ENCODE measurements at places on chromosomes 2 and 18.
A peak's percentile ranks its signal among the peaks of the same experiment; 100 is the strongest.

DNA sequence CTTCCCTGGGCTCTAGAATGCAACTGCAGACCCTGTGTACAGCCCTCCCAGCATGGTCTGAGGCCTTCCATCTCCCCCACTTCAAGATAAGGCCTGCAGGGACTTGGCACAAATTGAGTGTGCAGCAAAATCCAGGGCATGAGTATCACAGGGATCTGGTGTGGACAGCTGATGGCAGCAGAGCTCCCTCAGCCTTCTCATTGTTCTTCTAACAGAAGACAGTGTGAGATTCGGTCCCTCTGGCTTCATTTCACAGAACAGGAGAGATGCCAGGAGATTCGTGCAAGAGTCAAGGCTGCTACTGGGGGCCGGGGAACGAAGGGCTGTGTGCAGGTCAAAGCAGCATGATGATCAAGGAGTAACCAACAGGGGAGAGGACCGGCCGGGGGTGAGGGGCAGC lies 85.8 kb downstream of the UXS1 start:
- no peak for DNase-seq

GRCh38 chr2:191857259-191857805 lies 10.4 kb upstream of the CAVIN2 start:
- no peak for DNase-seq

GRCh38 chr18:76376225-76376624 lies 118.8 kb downstream of the ZNF516 start:
- DNase-seq = no peak

- no peak for DNase-seq
Observed at GRCh38 chr2:227890495-227891079, 19.2 kb downstream of the DAW1 start.

DNA sequence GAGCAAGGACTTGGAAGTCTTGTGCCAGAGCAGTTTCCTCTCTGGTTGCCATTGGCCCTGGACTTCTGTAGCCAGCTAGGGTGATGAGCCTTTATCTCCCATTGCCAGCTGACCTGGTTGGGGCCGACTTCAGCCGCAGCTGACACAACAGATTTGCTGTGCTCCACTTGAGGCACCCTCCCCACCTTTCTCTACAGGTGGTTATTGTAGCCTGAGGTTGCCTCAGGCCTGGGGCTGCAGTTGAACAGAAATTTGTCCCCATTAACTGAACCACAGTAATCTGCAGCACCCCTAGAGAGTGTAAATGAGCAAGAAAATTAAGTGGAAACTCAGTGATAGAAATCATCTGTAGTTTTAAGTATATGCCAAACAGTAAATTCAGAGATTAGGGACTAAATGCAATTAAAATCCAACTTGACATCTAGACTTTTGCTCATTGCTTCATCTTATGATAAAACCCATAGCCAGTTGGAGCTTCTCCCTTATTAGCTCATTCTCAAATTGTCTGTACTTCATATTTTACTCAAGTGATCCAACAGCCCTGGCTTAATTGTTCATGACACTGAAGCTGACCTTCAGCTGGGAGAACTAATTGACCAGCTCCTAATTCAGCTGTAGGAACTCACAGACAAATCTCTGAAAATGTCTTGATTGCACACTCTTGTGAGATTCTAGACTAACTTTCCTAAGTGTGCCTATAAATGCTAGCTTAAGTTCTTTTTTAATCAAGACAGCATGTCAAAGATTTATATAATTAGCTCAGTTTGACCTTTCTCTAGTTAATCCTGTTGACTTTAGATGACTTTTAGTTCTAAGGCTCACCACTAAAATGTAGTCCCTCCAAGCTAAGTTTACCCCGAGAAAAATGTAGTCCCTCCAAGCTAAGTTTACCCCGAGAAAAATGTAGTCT lies 48.9 kb downstream of the COPS8 start:
- no peak for DNase-seq

- DNase-seq = no peak
Observed at GRCh38 chr2:29462293-29462692, 347.1 kb downstream of the CLIP4 start.

DNA sequence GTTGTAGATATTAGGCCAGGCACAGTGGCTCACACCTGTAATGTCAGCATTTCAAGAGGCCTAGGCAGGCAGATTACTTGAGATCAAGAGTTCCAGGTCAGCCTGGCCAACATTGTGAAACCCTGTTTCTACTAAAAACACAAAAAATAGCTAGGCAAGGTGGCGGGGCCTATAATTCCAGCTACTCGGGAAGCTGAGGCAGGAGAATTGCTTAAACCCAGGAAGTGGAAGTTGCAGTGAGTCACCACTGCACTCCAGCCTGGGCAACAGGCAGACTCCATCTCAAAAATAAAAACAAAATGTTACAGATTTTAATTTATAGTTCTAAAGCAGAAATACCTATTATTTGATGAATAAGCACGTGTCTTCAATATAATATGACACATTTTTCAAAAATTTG lies 65.6 kb upstream of the UBXN4 start:
- no peak for DNase-seq

GRCh38 chr2:215476424-215476823 lies 40.6 kb upstream of the FN1 start:
- DNase-seq = no peak

DNA sequence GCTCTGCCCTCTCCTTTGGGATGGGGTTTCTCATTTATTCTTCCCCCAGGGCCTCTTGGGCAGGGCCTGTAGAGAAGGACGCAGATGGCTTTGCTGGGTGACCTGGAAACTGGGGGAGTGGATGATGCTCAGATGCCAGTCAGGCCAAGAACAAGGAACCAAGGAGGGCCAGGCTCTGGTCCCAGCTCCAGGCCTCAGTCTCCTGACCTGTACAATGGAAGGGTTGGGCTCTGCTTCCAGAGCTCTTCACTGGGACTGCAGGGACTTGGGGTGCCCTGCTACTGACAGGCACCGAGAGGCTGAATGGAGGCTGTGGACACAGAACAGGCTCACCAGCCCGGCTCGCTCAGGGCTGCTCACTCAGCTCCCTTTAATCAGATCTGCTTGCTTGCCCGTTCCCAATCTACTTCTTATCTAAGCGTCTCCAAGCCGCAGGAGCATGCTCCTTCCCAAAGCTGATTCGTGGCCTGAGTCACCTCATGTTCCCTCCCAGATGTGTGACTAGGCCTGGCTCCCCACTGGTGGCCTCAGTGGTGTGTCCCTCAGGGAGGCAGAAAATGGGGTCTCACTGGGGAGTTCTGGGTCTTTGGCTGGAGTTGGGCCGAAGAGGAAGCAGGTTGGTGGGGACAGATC lies 82.6 kb upstream of the ODC1 start:
- no peak for DNase-seq

DNA sequence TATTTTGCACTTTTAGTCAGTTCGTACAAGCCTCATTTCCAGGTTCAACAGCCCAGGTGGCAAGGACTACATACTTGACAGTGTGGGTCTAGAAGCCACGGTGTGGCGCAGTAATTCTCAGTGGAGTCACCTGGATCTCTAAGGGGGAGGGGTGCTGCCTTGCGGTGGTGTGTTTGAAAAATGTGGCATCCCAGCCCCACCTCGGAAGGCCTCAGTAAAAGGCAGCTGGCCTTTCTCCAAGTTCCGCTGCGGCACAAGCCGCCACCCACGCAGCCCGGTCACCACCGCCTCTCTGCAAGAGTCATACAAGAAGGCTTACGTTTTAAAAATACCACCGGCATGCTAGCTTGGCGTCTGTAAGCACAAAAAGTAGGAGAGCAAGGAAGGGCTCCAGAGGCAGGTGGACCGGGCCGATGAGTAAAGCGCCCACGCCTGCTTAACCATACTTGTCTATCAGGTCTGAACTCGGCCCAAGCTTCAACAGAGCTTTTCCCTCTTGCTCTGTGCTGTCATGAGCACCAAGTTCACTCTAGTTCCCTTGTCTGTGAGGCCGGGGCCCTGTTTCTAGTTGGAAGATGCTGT lies 49.5 kb downstream of the SPRED2 start:
- peak; percentile 42 for DNase-seq

DNA sequence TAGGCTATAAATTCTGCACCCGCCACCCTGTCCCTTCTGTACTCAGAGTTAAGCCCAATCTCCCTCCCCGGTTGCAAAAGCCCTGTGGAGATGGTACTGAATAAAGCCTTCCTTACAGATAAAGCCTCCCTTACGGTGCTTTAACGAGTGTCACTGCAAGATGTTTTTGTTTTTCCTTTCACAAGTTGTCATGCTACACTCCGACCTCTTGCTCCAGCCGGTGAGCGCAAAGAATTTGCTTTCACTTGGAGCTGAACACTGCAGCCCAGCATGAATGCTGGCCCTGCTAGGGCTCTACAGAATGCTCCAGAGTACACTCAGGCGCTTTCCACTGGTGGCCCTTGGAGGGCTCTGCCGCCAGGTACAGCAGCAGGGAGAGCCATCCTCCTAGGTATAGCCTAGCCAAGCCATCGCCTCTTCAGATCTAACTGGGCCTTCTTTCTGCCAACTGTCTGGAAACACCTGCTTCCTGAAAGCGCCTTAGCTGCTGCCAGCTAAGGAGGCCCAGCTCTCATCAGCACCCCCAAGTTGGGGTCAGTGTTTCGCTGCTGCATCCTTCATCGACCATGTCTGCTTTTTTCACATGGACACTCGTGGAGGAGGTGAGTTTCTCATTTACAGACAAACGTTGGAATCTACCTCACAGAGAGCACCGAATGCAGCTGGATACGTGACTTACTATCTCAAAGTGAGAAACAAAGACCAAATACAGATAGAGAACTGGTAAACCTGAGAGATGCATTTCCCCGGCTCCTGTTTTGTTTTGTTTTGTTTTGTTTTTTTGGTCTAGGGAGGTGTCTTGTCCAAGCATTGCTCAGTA lies 13.4 kb upstream of the CREG2 start:
- no peak for DNase-seq

- no peak for DNase-seq
Observed at GRCh38 chr18:59719544-59720181, 22.4 kb upstream of the CCBE1 start.

- no peak for DNase-seq
Observed at GRCh38 chr2:151252646-151253045, 9.0 kb downstream of the RBM43 start.

- no peak for DNase-seq
Observed at GRCh38 chr2:59195851-59196250, 954.7 kb upstream of the FANCL start.

DNA sequence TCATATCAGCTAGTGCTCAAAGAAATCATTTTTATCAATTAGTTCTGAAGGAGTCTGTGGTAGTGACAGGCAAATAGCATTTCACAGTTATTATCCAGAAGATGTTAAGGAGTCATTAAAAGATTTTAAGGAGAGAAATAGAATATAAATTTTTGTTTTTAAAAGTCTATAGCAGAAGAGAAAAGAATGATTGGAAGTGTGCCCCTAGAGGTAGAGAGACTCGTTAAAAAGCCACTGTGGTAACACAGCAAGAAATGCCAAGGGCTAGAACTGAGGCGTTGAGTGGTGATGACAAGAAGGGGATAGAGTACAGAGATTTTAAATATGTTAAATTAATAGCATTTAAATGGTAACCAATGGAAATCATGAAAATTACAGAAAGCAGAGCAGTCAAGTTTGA lies 78.3 kb downstream of the VWC2L start:
- no peak for DNase-seq

DNA sequence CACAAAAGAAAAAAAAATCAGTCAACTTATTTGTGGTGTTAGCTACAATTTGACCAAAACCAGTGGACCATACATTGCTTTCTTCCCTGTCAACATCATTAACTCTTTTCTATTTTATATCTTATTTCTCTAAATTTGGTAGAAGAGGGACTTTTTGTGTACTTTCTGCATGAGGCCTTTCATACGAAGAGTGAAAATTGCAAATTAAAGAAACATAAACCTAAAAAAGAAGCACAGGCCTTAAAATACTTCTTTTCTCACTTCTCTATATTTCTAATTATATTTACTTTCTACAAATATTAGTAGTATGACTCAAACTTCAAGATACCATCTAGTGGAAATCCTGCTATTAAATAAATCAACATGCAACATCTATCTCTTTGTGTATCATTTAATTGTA lies 1073.4 kb upstream of the ZEB2 start:
- DNase-seq = no peak

DNA sequence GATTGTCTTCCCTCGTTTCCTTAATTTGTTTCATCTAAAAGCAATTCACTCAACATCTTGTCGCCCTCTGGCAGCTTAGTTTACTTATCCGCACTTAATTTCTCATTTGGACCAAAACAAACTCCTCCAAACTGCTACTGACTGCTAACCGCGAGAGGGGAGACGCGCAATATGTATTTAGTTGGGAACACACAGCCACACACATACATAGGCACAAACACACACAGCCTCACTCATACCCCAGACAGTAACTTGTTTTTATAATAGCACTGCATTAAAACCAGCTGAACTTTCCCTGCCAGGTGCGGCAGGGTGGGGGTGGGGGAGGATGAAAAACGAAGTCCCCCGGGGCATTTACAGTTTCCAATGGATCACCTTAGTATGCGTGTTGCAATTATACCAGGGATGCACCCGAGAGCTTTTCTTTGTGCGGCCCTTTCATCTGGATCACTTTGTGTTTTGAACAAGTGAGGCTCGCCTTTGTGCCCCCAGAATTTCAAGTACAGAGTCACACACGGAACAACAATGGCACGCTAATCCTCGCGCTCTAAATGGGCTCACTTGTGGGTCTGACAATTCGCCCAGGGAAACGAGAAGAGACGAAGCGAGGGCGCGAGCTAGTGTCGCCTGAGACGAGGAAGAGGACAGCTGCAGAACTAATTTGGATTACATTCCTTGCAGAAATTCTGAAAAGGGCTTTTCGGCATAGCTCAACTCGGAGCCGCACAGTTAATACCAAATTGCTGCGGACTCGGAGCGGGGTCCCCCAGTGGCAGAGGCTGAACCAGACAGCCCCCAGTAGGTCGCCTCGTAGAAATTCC lies 2.4 kb downstream of the ERBB4 start:
- DNase-seq = no peak

Data from T-helper 9 cell (primary cell).